CD4-positive, alpha-beta memory T cell (primary cell): ENCODE measurements at places on chromosomes 6 and 20. TPM values are rescaled to one million over a fixed set of nuclear protein-coding genes. Genes with fewer than 3 reads are reported as not detected.

IL20RA gene
- total RNA-seq: not detected

DNA sequence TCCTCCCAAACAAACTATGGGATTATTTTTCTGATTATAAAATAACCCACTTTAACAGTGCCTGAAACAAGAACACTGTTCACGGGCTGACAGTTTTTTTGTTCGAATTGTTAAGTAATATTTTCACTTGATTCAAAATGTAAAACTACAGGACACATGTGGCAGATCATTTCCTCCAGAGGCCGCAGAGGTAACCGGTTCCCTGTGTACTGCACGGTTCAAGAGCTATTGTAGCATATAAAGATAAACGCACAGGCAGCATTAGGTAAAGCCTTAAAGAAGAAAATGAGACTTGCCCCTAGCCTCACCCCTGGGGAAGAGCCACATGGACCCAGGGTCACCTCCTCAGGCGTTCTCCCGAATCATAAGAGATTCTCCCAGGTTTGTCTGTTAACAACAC is 181.3 kb upstream of the AFDN start:
- no peak for DNase-seq

GRCh38 chr6:132132924-132133639 is 181.9 kb upstream of the CCN2 start:
- no peak for DNase-seq

GRCh38 chr6:125859727-125860126 is 69.0 kb downstream of the NCOA7 start:
- no peak for DNase-seq

- DNase-seq: no peak
Observed at GRCh38 chr20:38663660-38664059, 60.6 kb upstream of the SLC32A1 start.

FLRT3 gene
- not detected for total RNA-seq

GRCh38 chr6:166567813-166568212 is 18.7 kb downstream of the RAMACL start:
- DNase-seq: no peak

GRM1 gene
- not detected for total RNA-seq

CPNE1 gene
- total RNA-seq: 316 TPM

FAM83C gene
- total RNA-seq: not detected
